ENCODE measurements at places on chromosomes 11 and 22.

GRCh38 chr22:37186997-37187522 lies 987 bp downstream of the C1QTNF6 start:
- no peak for DNase-seq

DNA sequence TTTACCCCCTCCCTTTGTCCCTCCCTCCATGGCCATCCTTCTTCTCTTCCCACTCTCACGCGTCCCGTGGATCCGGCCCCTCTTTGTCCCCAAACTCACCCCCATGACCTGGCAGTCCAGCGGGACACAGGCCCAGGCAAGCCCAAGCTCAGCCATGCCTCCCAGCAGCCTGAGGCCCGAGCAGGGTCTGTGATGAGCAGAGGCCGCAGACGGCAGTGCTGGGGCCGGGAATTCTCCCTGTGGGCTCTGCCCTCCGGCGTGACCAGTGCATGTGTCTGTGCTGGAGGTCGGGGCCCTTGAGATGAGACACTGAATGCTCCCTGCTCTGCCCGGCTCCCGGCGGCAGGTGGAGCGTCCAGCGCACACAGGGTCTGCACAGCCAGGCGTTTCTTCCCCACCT lies 237.9 kb downstream of the BRD1 start:
- no peak for DNase-seq

DNA sequence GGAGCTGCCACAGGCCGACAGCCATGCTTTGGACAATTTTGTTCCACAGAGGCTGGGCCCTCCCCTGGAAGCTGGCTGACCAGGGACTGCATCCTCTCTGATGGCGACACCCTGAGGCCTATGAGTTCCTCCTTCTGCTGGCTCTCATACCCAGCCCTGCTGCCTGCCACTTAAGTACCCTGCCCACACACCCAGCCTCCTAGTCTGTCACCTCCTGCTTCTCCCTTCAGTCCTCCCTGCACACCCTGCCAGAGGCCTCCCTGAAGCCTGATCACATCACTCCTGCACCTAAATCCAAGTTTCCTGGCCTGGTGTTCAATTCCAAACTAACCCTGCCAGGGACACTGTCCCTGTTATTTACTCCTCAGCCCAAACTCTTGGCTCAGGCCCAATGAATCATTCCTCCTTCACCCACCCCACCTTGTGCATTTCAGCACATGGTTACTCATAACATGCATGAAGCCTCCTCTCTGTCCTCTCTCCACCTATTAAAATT lies 136.7 kb upstream of the NECTIN1 start:
- DNase-seq: no peak

GRCh38 chr11:46378811-46379481 lies 2.5 kb upstream of the MDK start:
- DNase-seq: no peak

DNA sequence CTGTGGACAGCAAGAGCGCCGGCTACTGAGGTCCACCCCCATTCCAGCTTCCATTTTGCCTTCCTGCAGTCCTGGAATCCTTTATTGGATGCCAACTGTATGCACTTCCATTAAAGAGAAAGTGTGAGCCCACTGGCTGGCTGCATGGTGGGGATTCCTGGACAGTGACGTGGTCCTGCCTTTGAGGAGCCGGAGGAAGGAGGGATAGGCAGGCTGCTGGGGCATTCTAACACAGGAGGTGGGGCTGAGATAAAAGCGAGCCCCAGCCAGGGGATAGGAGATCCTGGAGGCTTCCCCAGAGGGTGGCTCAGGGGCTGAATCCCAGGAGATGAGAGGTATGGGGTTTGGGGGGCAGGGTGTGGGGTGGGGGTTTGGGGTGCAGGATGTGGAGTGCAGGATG lies 984.7 kb downstream of the BRD1 start:
- DNase-seq: no peak

GRCh38 chr11:40597546-40598113 lies 861.8 kb downstream of the LRRC4C start:
- no peak for DNase-seq

- DNase-seq: no peak
These were observed 3.6 kb upstream of the SEPTIN5 start for GRCh38 chr22:19710769-19711106.

DNA sequence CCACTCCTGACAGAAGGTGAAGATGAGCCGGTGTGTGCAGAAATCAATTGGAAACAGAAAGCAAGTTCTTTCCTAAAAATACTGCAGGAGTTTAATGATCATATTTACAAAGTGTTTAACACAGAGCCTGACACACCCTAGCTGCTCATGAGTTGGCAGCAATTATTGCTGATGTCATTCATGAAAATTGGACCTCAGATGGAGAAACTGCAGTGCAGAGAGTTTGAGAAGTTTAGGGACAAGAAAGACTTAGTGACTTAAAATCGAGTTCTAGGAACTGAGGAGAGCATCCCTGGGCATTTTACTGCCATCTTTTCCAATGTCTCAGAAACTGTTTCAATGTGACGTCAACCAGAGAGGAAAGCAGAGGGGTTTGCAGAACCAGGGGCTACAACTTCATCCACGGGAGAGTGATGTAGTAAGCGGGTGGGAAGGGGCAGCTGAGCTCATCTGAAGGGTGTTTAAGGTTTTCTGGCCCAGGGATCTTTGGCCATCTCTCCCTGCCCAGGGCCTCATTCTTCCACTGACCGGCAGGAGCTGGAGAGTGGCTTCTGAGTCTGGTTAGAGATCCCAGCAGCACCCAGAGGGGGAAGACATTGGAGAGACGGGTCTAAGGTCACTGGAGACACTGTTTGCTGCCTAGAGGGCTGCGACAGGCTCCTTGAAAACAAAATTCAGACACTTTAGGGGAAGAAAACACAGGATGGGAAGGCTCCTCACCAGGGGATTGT lies 21.1 kb upstream of the IGLL5 start:
- no peak for DNase-seq

DNA sequence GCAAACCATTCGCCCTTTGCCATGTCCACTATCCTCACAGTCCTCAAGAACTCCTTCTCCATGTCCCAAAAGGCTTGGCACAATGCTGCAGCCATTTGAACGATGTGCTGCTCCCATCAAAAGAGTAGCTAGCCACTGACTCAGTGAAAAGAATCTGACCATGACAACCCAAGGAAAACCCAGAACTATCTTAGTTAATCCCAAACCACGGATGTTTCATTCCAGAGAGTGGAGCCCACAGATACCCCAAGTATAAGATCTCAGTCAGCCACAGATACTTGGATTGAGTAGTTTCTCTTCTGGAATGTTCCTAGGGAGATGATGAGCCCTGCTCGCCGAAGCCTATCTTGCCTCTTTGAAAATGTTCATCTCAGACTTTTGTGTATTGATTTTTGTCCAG lies 176.9 kb downstream of the NAV2 start:
- no peak for DNase-seq

GRCh38 chr22:36383110-36383581 lies 4.6 kb downstream of the MYH9 start:
- no peak for DNase-seq

- DNase-seq: no peak
These were observed 17.0 kb downstream of the MMP10 start for GRCh38 chr11:102763440-102763839.

- no peak for DNase-seq
These were observed 89.0 kb downstream of the MICAL2 start for GRCh38 chr11:12199231-12199948.

DNA sequence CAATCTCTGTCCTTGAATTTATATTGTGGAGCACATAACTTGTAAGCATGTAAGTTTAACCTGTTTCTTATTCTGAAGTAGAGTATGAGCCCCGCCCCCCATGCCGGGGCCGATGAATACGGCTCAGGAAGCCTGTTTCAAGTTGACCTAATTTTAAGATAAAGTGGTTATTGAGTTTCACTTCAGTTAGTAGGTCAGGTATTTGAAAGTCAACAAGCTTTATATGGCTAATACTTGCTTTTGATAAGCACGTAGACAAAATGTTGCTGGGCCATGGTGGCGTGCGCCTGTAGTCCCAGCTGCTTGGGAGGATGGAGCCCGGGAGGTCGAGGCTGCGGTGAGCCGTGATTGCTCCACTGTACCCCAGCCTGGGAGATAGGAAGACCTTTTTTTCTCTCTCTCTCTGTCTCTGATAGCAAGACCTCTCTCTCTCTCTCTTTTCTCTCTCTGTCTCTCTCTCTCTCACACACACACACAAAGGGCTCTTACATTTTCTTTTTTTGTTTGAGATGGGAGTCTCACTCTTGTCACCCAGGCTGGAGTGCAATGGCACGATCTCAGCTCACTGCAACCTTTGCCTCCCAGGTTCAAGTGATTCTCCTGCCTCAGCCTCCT lies 14.4 kb downstream of the YWHAH start:
- no peak for DNase-seq

DNA sequence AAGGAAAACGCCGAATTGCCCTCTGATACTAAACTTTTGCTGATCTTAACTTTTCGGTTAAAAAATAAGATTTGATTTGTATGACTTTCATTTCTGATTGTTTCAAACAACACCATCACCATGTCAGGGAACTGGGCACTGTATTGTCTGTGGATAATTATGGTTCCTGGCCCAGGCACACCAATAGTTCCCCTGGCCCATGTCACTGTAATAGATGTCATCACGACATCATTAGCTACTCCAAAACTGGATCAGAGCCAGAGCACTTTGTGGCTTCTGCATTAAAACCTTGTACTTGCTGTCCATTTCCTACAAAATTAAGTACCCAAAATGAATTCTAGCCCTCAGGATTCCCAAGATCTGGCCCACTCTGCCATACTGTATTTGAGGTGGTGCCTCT lies 119.5 kb upstream of the NARS2 start:
- no peak for DNase-seq

- DNase-seq: peak; percentile 25
These were observed 43.1 kb downstream of the SVIP start for GRCh38 chr11:22786475-22786874.

DNA sequence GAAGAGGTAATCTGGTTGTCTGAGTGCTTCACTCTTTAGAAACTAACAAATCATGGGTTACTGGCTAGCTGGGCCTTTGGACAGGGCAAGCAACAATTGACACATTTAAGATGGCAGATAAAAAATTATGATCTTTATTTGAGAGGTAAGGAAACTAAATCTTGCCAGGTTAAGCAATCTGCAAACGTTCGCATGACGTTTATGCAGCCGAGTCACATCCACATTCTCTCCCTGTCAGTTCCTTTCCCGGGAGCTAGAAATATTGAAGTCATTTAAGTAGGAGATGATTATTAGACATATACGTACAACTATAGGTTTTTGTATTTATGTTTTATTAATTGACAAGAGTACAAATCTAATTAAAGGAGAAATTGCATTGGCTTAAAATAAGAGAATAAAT lies 57.4 kb upstream of the RCN1 start:
- DNase-seq: no peak

DNA sequence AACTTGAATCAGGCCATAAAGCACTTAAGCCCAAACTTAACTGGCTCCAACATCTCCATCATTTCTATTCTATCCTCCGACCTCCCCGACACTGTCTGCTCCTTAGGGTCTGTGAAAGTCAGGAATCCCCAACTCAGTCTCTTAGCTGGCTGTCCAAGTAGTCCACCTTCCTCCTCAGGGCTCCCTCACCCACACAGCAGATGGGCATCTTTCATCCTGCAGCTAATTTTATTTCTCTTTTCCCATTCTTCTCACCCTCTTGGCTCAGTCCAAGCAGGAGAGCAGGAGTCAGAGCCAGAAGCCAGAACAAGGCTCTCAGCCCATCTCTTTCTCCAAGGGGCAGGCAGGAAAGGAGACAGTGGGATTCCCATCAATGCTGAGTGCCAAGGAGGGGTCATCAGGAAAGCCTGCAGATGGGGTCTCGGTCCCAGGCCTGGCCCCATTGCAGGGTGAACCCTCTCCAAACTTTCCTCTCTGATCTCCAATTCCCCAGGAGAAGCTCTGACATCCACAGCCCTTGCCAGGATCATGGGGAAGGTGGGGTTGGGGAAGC lies 40.4 kb upstream of the JAM3 start:
- no peak for DNase-seq

DNA sequence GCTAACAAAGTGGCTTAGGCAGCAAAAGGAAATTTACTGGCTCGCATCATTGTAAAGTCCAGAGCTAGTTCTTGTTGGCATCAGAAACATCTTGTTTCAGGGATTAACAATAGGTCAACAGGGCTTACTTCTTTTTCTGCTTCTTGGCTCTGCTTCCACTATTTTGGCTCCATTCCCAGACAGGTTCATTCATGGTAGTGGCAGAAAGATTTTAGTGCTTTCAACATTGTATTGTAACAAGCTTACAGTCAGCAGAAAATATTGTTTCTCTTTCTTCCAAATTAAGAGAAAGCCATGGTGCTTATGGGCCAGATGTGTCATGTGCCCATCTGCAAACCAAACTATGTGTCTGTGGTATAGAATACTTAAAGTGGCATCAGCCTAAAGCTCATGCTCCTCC lies 315.6 kb downstream of the RAB38 start:
- DNase-seq: peak; percentile 14

GRCh38 chr11:35579557-35580396 lies 38.5 kb upstream of the FJX1 start:
- peak; percentile 6 for DNase-seq

GRCh38 chr11:116773203-116774097 lies 663 bp upstream of the BUD13 start:
- DNase-seq: peak; percentile 57

GRCh38 chr11:35330931-35331330 lies 88.4 kb downstream of the SLC1A2 start:
- no peak for DNase-seq

Data from pons (tissue), 1 donor.